ENCODE measurements at places on chromosomes 7 and 10. TPM values are rescaled to one million over a fixed set of nuclear protein-coding genes. Genes with fewer than 3 reads are reported as not detected.

PNLIPRP2 gene
- 0.40 TPM for total RNA-seq

GRCh38 chr7:73822319-73823173 is 8.2 kb upstream of the CLDN4 start:
- DNase-seq = peak; percentile 96

GRCh38 chr10:52870562-52870961 is 98.0 kb upstream of the MBL2 start:
- no peak for DNase-seq

CDHR1 gene
- 0.20 TPM for total RNA-seq

DNA sequence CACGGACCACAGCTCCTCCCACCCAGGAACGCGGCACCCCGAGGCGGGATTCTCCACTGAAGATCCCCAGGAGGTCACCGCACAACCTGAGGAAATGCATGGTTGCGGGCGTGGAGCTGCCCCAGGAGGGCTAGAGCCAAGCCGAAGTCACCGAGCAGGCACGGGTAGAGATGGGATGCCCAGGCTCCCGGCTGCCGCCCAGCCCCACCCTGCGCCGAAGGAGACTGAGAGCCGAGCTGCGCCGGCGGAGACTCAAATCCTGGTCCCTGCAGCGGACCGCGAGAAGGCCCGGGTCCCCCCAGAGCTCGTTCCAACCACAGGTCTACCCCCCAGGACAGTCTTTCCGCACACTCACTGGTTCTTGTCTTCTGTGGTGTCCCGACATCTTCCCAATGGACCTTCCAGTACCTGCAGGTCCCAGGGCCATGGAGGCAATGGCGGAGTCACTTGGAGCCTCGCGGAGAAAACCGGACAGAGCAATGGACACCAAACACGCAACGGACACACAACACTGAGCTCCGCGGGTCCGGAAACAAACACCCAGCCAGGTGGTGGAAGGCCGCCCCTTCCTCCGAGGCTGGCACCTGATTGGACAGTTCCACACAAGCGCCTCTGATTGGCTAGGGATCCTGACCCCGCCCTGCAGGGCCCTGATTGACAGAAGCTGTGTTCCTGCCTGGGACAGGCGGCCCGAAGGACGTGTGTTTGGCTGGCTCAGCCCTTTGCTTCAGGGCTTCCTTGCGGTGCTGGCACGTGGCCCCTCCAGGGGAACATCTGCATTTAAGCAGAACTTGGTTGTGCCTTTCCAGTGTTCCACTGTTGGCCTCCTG is 331.9 kb upstream of the NUPR2 start:
- DNase-seq = peak; percentile 38

RGS10 gene
- total RNA-seq = 56.6 TPM

DNA sequence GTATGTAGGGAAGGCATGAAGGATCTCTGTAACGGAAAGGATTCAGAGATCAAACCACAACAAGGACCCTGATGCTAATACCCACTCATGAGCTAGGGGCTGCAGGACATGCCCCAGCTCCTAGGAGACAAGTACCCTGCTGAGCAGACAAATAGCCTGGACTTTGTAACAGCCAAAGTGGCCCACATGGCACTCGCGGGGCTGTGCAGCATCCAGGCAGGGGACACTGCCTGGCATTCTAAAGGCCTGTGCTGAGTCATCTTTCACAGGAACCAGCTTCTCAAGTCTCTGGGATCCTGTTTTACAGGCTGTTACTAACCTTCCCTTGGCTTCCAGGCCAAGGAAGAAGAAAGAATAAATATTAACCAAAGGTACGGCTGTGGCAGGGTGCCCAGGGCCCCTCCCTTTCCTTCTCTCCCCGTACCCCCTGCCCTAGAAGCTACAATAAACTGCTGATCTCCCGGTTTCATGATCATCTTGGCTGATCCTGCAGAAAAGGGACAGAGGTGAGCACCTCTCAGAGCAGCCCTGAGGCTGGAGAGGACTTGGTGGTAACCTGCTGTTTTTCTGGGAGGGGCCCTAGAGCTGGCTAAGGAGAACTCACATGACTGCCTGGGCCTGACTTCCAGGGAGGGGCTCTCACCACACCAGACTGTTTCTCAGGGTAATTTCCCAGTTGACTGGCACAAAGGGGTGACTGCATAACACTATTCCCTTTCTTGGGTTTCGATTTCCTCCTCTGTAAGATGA is 4.2 kb upstream of the RPEL1 start:
- DNase-seq = no peak

DNA sequence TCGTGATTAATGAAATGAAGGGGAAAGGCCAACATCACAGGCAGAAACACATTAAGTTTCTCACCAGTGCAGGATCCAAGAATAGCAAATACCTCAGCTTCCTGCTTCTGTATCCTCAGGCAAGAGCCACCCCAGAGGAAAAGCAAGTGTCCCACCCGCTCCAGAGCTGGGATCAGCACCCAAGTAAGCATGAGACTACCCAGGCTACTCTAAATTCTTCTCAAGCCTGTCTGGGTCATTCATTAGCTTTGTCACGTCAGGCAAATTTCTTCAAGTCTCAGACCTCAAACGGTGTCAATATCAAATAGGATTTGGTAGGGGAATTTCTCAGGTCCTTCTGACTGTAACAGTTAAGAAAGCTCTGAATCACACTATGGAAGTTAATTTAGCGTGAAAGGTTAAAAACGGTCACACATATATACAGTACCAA is 59.0 kb downstream of the GNA12 start:
- DNase-seq = no peak

SFR1 gene
- total RNA-seq = 6.7 TPM

- no peak for DNase-seq
These were observed 165.2 kb downstream of the AMPH start for GRCh38 chr7:38465956-38466355.

NPC1L1 gene
- total RNA-seq = 0.02 TPM

GRCh38 chr10:76880931-76881330 is 756.7 kb downstream of the KCNMA1 start:
- DNase-seq = no peak

DNA sequence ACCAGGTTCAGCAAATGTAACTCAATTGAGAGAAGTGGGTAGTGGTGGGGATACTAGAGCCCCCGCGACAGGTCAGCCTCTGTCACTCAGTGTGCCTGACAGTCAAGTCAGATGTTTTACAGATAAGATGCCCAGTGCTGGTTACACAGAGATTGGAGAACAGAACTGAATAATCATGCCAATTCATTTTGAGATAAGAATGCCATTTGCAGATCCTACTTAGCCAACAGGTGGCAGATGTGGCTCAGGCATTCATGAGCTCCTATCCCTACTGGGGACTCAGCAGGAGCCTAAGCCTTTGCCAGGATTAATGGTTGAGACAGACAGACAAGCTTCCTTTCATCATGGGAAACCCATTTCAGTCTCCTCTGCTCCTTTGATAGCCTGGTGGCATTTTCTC is 137.8 kb downstream of the MAPK8 start:
- DNase-seq = no peak

DNA sequence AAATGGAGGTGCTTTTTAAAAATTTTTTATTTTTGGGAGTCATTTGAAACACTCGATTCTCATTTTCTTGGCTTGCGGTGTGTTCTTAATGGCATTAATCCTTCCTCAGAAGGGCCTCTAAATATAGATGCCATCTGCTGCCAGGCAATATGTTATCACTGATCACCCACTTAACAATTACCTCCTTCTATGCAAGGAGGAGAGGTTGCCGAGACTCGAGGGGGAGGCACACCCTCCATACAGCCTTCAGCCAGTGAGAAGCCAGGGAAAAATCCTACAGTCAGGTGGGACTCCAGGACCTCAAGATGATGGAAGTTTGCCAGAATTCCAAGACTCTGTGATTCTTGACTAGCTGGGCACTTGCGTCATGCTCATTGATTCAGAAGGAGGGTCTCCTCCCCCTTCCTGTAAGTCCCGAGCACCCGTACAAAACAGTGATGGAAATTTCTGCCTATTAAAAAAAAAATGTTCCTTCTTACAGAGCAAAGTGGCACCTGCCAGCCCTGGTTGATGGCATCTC is 574.5 kb downstream of the TYW1 start:
- no peak for DNase-seq

DNA sequence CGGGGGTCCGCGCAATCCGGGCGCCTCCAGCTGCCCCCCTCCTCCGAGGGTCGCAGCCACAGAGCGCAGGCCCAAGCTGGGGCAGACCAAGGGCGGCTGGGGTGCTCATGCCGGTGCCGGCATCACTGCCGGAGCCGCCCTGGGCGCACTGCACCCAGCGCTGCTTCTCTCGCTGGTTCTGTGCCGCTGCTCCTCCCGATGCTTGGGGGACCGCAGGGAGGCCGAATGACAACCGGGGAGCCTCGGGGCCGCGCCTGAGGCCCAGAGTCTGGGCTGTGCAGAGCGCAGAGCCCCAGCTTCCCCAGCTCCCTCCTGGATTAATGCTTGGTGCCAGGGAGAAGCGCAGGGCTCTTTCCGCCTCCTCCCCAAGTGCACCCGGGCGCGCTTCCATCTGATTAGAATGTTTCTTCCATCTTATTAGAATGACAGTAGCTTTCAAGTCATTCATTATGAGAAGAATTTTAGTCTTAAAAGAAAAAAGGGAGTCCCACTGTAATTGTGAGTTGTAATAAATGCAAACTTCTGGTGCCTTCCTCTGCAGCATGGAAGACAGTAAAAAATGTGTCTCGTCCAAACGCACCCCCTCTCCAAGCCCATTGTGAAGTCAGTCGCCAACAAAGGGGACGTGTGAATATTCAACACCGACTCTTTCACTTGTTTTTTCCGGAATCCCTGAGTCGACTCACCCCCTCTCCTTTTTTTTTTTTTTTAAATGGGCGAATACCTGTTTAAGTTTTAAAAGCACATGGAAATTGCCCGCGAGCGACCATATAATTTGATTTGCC is 19.5 kb upstream of the PTF1A start:
- no peak for DNase-seq

DNA sequence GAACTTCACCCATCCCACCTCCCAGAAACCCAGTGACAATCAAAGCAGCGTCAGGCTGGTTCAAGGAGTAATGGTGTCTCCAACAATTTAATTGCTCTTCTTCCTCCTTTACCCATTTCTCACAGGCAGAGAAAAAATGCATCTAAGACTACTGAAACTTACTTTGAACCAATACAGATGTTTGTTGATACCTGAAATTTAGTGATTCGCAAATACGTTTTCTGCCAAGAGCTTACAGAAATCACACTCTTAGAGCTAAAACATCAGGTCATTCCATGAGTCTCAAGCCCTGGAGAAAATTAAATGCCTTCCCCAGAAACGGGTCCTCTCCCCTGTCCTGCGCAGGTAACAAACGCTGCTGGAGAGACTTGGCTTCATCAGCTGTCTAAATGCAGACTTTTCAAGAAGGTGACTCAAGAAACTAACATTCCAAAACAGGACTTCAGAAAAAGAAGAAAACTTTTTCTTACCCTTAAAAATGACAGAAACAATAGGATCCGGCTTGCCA is 443 bp downstream of the MYOF start:
- DNase-seq = no peak

DNA sequence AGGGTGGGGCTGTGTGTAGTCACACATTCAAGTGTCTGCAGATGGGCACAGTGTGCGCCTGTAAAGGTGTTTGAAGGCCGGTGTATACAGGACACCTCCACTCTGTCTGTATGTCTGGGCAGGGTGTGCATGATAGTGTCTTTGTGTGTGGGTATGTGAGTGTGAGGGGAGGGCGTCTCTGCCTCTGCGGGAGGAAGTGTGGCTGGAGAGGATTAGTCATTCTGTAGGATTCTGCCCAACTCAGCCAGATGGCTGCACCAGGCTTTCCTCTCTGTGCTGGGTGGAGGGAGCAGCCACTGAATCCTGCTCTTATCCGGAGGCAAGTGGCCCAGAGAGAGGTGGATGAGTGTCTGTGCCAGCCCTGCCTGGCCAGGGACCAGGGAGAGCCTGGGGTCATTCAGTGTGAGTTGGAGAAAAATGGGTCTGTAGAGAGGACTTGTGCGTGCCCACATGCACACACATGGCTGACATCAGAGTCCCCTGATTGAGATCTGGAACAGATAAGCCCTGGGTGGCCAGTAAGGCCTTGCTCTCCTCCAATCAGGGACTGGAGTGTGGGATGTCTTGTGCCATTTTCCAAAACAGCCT is 1.7 kb downstream of the SFXN3 start:
- no peak for DNase-seq

DNA sequence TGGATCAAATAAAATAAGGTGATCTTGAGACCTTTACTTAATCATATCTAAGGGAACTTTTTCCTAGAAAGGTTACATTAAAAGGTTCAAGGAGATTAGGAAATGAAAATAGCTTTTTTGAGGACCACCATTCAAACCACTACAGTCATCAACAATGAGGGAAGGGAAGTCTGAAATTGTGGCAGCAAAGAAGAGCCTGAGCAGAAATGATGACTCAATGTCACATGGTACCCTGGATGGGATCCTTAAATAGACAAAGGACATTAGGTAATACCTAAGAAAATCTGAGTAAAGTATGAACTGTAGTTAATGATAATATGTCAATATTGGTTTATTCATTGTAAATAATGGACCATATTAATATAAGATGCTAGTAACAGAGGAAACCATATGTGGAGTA is 236.0 kb downstream of the SEMA3D start:
- peak; percentile 9 for DNase-seq

C10orf53 gene
- not detected for total RNA-seq

DNA sequence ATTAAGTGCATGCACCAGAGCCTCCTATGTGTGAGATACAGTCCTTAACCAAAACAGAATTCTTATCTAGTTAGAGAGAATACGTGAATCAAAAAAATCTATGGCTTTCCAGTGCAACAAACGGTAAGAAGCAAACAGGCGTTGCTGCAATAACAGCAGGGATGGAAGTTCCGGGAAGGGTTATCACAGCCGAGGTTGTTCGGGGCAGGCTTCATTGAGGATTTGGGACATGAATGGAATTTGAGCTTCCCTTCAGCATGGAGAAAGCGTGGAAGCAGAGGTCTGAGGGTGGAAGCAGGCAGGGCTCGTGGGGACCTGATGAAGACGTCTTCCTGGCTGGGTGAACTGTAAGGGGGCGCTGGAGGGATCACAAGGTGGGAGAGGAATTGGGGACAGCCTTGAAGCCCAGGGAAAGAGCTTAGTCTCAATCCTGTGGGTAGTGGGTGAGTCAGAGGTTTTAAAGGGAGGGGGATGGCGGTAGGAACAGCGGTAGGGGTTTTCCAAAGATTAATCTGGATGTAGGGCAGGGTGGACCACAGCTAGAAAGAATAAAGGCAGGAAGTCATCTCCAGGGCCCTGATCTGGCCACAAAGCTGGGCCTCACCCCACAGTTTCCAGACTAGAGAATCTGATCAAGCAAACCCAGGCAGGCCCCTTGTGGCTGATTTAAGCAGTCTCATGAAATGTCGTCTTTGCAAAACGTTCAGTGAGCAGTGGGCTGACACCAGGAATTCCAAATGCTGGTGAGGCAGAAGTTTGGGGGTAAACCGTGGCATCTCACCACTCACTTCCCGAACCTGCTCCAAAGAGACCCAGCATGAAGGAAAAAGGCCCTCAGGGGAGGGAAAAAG is 65.1 kb downstream of the CALML3 start:
- peak; percentile 41 for DNase-seq
